ENCODE measurements at places on chromosomes 1 and 21.

DNA sequence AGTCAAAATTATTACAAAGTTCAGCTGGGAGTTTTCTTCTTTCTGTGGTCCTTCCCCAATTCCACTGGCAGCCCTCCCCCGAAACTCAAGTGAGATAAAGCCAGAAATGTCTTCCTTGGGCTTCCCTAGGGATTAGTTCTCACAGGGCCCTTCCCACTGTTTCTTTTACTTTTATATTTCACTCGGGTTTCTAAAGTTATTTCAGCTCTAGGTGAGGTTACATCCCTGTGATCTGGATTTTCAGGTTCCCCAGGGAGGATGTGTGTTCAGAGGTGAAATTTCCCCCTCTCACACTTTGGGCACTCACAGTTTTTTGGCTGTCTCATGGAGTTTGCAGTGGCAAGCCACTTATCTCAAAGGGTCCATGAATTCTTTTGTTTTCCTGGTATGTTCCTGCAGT is 77.3 kb downstream of the DRAM2 start:
- no peak for DNase-seq

DNA sequence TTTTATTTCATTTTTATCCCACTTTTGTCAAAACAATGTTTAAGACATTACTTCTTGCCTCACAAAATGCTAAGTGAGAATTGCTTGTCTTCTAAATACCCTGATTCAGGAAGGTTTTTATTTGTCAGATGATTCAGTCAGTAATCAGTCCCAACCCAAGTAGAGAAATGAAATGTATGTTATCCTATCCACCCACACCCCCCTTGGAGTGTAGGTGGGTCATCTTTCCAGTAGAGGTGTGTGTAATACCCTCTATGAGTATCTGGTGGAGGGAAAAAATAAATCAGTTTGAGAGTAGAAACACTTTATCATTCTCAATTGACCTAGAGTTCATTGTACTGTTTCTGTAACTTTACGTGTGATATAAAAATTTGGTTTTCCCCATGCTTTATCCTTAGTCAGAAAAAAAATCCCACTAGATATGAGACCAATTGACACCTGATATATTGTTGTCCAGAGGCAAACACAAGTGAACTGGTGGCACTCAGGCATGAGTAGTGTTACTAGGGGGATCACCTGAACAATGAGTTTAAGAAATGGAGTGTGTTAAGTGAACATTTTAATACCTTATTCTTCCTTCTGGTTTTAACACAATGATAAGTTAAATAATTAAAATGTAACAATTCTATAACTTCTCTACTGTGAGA is 153.8 kb upstream of the C1orf105 start:
- DNase-seq: no peak

DNA sequence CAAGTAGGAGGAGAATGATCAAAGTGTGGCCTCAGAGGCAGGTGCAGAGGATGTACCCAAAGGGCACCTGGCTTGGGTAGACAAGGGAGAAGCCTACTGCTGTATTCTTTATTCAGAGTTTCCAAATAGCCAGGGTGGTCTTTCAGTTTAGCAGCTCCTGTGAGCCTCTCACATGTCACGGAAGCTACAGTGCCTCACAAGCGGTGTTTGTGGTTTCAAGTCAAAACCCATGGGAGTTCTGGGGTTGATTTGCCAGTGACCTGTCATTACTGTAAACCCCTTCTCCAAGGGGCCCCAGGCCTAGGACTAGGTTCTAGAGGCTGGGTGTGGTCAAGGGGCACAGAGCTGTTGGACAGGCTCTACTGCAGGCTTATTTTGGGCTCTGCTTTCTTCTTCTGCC is 10.2 kb upstream of the IL10 start:
- no peak for DNase-seq

DNA sequence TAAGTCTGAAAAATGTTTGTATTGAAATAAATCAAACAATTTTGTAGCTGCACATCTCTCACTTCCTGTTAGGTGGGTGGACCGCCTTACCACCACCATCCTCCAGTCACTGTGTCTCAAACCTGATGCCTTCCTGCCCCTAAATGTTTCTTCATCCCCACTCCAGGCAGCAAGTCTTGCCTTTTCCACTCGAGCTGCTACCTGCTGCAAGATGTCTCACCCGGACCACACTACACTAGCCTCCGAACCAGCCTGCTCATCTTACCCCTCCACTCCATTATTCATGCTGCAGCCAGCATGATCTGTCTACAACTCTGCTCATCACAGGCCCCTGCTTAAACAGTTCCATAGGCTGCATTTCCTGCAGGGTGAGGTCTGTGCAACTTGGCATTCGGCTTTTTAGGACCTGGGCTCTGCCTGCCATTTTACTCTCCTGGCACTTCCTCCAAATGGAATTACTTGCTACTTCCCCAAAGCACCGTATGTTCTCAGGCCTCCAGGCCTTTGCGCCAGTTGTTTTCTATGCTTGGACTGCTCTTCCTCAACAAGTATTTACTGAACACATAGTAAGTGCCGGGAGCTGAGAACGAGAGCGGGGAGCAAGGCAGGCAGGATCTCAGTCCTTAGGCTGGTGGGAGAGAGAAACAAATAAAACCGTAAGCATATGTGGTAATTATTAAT is 5.2 kb upstream of the SF3A3 start:
- DNase-seq: no peak

- no peak for DNase-seq
Measured at GRCh38 chr1:33990281-33990680, 126.4 kb downstream of the HMGB4 start.

GRCh38 chr1:205505076-205505729 is 734 bp downstream of the CDK18 start:
- DNase-seq: peak; percentile 38

GRCh38 chr1:147217141-147217540 is 8.0 kb downstream of the FMO5 start:
- no peak for DNase-seq

- no peak for DNase-seq
Measured at GRCh38 chr1:183019860-183020259, 3.4 kb upstream of the LAMC1 start.

DNA sequence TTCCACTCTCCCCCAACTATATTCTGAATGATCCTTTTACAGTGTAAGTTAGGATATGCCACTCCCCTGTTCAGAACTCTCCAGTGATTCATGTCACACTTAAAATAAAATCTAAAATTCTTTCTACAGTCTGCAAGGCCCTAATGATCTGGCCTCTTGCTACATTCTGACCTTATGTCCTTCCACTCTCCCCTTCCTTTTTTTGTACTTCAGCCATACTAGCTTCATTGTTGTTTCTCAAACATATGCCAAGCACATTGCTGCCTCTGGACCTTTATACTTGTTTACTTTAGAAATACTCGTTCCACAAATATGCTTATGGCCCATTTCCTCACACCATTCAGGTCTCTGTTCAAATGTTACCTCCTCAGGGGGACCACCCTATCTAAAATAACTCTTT is 14.8 kb upstream of the PSMA5 start:
- no peak for DNase-seq

DNA sequence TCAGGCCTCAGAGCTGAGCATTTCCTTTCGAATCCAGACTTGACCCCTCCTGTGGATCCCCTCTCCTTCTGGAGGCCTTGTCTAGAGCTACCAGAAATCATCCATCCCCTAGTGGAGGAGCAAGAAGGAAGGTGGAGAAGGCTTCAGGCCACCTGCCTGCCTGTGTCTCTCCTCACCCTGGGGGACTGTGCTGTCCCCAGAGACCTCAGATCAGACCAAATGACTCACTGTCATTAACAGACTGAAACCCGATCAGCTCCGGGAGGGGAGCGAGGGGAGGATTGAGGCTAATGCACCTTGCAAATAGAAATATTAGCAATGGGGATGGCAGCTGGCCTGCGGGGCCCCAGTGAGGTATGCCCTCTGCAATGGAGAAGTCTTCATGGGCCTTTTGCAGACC is 2.1 kb downstream of the MYBPH start:
- no peak for DNase-seq
